Tongue (tissue), 3 donors: ENCODE measurements at places on chromosomes 1 and 21. TPM values are rescaled to one million over a fixed set of nuclear protein-coding genes. Genes with fewer than 3 reads are reported as not detected.

- DNase-seq = no peak
Measured at GRCh38 chr1:224784265-224785039, 145.0 kb upstream of the DNAH14 start.

- no peak for DNase-seq
Measured at GRCh38 chr1:34019741-34020552, 145.1 kb downstream of the CSMD2 start.

DNA sequence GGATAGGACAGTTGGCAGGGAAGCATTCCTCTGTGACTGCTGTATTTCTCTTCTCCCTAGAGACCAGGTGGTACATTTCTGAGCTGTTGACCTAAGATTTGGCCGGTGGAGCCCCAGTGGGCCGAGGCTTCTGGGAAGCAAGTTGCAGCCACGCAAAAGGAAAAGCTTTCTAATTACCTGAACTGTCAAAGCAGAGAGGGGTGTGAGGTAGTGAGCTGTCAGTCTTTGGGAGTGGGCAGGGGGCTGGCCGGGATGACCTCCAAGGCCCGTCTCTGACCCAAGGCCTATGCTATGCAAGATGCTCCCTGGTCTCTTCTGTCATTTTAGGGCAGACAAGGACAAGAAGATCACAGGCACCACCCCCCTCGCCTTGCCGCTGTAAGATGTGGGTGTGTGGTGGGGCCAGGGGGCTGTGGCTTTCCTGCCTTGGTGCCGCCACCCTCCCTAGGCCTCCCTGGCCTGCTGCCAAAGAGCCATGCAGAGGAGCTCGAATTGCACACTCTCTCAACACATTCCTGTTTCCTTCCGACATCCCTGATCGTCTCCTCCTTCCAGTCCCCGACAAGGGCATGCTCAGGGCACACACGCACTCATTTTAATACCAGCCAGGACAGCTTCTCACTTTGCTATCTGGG, 7.7 kb downstream of the PADI1 start:
- DNase-seq = peak; percentile 90

GRCh38 chr1:193210996-193211395, 24.6 kb upstream of the B3GALT2 start:
- no peak for DNase-seq

DNA sequence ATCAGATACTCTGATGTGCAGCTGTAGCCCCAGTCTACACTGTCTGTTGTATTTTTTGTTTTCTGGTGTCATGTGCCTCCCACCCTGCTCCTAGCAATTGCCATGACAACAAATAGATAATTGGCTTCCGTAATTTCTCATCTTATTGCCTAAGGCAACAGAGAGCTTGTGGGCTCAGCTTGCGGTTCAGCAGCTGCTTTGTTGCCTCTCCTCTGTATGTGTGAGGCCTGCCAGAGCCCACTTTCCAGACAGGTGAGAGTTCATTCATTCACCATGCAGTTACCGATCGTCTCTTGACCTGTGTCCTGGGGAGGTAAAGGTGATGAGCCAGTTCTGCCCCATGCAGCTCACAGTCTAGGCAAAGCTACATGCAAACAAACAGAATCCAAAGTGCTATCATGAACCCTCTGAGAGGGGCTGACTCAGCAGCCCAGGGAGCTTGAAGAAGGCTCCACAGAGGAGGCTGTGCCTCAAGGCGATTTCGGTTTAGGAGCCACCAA, 11.9 kb downstream of the LGALS8 start:
- peak; percentile 7 for DNase-seq

DNA sequence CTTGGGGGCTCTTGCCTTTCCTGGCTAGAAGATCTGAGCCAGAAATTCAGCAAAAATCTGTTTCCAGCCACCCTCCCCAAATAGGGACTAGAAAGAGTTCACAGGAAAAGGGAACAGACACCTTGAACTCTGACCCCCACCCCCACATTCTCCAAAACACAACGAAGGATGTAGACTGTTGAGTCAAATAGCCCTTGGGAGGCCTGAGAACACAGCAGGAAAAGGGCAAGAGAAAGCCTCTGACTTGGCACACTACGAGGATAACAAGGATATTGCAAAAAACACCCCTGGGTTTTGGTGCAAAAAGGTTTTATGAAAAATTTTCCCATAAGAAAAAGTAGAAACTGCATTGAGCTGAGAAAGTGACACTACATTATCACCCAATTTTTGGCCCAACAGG, 1.9 kb upstream of the YRDC start:
- no peak for DNase-seq

- no peak for DNase-seq
Measured at GRCh38 chr1:211875541-211875940, 45.0 kb upstream of the LPGAT1 start.

GRCh38 chr1:4736254-4736653, 81.8 kb downstream of the AJAP1 start:
- DNase-seq = peak; percentile 27

GRCh38 chr1:232904131-232904530, 46.3 kb upstream of the NTPCR start:
- DNase-seq = no peak

DNA sequence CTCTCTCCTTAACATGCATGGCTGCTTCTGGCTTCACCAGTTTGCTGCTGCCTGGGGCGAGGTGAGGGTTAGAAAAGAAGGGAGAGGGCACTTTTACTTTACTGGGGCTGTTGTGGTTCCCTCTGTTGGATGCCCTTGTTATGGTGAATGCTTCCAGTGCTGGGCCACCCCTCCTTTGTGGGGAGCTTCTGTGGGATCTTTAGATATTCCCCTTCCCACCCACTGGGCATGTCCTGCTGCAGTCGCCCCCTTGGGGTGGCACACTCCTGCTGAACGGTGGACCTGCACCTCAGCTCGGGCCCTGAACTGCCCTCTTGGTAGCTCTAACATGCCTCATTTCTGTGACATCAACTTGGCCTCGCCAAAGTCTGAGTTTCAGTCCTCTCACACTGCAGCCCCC, 6.0 kb downstream of the TNN start:
- DNase-seq = no peak

GRCh38 chr1:226350519-226350865, 41.5 kb upstream of the LIN9 start:
- no peak for DNase-seq

DNA sequence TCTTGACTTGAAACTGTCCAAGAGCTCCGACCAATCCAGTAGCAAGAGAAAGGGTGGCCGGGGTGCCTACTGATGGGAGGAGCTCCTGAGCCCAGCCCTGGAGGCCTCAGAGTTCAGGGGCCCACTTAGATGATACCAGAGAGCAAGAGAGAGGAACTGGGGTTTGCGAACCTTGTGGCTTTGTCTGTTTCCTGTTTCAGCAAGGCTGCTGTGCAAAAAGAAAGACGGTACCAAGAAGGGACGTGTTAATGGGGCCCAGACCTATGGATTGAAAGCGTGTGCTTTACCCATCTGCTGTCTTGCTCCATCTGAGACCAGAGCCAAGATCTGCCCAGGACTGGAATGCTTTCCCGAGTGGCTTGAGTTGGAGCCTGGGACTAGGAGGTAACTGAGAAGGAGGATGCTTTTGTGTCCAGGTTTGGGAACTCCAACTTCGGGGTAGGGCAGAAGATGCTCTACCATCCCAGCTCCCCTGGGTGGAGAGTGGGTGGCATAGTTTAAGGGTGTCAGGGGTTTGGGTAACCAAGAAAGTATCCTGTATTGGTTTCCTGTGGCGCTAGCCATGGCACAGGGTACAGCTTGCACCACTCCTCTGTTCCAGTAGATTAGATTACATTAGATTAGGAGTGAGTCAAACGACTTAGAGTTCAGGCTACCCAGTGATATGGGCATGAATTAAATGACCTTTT, at the start of gene TRAF3IP3:
Gene TRAF3IP3 (plus strand): TSS at position 128 of the 689 bp plus-strand sequence. CDS start 3,987 bp downstream, outside the sequence.
- DNase-seq = no peak

GRCh38 chr1:2310332-2311183, 80.8 kb downstream of the MORN1 start:
- no peak for DNase-seq

- DNase-seq = peak; percentile 11
Measured at GRCh38 chr1:183567584-183567983, 22.7 kb downstream of the NCF2 start.

DNA sequence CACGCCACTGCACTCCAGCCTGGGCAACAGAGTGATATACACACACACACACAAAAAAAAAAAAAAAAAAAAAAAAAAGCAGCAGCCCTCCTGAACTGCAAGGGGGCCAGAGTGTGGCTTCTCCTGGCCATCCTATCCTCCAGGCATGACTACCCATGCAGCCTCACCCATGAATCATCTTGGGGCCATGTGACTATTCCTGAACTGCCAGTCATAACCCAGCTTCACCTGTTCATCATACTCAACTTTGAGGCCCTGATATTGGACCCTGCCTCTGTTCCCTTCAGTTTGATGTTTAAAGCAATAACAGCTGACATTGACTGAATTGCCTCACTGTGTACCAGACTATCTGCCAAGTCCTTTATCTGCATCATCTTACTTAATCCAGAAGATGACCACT, 2.8 kb upstream of the HPCAL4 start:
- DNase-seq = peak; percentile 45

GRCh38 chr1:218614031-218614430, 268.9 kb downstream of the TGFB2 start:
- DNase-seq = peak; percentile 65

DNA sequence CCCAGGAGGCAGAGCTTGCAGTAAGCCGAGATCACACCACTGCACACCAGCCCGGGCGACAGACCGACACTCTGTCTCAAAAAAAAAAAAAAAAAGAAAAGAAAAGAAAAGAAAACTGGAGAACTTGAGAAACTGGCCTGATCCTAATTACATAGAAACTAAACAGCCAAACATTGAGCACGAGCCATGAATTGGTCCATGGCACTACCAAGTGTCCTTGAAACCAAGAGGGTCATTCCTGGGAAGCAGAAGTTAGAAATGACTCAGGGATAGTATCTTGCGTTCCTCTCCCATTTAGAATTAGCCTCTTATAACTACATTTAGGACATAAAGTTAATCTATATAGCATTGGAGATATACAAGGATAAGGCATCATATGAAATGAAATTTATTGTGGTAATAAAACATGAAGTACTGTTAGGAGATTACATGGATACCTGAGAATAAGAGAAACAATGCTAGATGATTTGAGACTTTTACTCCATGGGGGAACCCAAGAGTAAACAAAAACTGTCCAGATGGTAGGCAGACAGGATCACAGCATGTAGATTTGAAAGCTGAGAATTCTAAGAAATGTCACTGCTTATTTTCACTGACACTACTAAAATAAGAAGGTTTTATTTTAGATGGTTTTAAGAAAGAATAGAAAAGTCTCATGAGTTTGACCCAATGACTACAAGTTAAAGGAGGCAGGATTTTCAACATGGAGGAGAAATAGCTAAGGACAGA, 39.5 kb upstream of the CPLANE2 start:
- DNase-seq = no peak

DNA sequence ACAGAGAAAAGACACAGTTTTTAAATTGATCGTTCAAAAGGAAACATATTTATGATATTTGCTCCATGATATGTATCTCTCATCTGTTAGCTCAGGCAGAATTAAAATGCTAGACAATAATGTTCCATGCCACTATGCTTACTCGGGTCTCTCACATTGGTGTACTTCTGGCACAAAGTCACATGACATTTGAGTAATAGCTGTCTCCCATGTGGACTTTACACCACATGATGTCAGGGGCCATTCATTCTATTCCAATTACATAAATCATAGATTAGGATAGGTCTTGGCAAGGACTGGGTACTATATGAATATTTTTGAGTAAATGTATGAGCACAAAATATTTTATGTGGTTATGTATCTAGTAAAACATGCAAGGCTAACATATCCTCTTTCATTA, 648.4 kb downstream of the PLA2G4A start:
- DNase-seq = no peak

- DNase-seq = no peak
Measured at GRCh38 chr1:28132171-28133167, 44.0 kb downstream of the PTAFR start.

DNA sequence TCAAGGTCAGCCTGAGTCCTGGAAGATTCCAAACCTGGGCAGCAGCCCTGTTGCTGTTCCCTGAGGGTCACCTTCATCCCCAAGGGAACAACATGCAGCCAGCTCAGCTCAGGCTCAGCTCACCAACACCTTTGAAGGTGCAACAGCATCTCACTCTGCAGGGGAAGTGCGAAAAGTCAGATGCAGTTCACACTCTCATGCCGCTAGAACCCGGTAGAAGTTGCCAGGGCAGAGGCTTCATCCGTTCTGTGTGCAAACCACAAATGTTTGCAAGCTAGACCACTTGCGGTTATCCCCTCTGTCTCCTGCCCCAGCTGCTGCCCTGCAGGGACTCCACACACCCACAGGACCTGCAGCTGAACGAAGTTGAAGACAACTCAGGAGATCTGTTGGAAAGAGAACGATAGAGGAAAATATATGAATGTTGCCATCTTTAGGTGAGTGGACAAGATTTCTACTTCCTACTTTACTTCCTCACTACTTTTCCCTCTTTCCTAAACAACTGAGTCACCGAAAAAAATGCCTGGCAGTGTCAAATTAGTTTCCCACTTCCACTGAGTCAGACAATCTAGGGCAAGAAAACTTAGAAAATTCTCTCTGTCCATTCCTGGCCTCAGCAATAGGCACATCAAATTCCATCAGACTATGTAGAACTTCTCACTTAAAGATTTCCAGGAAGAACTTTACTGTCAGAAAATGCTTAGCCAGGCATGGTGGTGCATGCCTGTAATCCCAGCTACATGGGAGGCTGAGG, 1.8 kb upstream of the FCRL6 start:
- DNase-seq = no peak

DNA sequence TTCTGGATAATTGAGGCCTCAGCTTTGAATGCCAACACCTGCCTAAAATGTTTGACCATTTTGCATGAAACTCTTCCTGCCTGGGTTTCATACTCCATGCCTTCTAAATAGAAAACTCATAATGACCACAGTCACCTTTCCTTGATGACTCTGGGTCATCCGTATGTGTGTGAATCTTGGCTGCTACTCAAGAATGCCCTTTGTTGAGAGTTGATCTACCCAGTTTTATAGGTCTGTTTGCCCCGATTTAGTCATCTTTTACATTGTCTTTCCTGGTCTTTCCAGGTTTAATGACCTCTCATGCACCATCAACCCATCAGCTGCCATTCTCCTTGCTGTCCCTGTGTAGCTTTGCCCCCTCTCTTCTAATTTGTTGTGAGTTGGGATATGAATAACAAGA, 2.7 kb upstream of the SLC5A9 start:
- no peak for DNase-seq

DNA sequence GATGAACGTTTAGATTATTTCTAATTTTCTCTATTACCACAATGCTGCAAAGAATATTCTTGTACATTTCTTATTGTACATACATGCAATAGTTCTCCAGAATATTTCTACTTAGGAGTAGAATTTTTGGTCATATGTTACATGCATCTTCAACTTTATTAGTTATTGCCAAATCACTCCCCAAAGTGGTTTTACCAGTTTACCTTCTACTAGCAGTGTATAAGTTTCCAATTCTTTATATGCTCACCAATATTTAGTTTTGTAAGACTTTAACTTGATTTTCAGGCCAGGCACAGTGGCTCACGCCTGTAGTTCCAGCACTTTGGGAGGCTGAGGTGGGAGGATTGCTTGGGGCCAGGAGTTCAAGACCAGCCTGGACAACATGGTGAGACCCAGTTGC, 55.4 kb downstream of the SNRPE start:
- no peak for DNase-seq

The AKNAD1 gene
- total RNA-seq = 2.6 TPM

The TNFRSF25 gene
- total RNA-seq = 33.0 TPM

The MMEL1 gene
- total RNA-seq = not detected

The LCE3E gene
- total RNA-seq = not detected

The SPRR3 gene
- 58.0 TPM for total RNA-seq

The SELENON gene
- 29.5 TPM for total RNA-seq

The SLFNL1 gene
- total RNA-seq = 1.1 TPM

The TLR5 gene
- total RNA-seq = 5.9 TPM

The CD1B gene
- not detected for total RNA-seq

The SLC45A1 gene
- 3.2 TPM for total RNA-seq

The RNF186 gene
- not detected for total RNA-seq

The LRIG2 gene
- total RNA-seq = 24.9 TPM

The KCNH1 gene
- total RNA-seq = 2.5 TPM
